ENCODE measurements at places on chromosomes 12 and 14. TPM values are rescaled to one million over a fixed set of nuclear protein-coding genes. Genes with fewer than 3 reads are reported as not detected.
A peak's percentile ranks its signal among the peaks of the same experiment; 100 is the strongest.

- no peak for DNase-seq
Measured at GRCh38 chr14:95850429-95850828, 26.2 kb upstream of the TUNAR start.

- no peak for DNase-seq
Measured at GRCh38 chr14:99630202-99630601, 14.7 kb upstream of the HHIPL1 start.

- DNase-seq: no peak
Measured at GRCh38 chr14:60657456-60658210, 8.4 kb upstream of the SIX1 start.

DNA sequence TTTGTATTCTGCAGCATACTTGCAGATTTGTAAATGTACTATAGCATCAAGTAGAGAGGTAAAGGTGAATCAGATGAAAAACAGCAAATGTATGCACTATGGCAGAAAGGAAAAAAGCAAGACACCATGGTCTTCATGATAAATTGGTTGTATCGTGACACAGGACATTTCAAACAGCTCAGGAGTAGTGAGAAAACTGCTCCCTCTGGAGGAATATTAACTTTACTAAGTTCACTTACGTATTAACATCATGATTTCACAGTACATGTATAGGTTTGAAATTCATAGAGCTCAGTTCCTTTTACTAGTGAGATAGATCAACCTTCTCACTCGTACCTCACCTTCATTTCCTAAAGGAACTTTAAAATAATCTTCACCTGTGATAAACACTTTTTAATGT lies 6.5 kb downstream of the MBIP start:
- DNase-seq: no peak

GRCh38 chr12:718756-719102 lies 33.6 kb upstream of the WNK1 start:
- DNase-seq: no peak

GRCh38 chr14:64249363-64249762 lies 44.8 kb downstream of the ESR2 start:
- DNase-seq: no peak

GRCh38 chr12:12645485-12645884 lies 33.8 kb downstream of the CREBL2 start:
- no peak for DNase-seq

- no peak for DNase-seq
Measured at GRCh38 chr12:56574210-56574609, 52.6 kb downstream of the RBMS2 start.

DNA sequence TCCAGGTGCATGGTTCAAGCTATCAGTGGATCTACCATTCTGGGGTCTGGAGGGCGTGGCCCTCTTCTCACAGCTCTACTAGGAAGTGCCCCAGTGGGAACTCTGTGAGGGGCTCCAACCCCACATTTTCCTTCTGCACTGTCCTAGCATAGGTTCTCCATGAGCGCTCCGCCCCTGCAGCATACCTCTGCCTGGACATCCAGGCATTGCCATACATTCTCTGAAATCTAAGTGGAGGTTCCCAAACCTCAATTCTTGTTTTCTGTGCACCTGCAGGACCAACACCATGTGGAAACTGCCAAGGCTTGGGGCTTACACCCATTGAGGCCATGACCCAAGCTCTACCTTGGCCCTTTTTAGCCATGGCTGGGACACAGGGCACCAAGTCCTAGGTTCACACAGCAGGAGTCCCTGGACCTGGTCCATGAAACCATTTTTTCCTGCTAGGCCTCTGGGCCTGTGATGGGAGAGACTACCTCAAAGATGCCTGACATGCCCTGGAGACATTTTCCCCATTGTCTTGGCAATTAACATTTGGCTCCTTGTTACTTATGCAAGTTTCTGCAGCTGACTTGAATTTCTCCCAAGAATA lies 76.8 kb downstream of the CRADD start:
- no peak for DNase-seq

DNA sequence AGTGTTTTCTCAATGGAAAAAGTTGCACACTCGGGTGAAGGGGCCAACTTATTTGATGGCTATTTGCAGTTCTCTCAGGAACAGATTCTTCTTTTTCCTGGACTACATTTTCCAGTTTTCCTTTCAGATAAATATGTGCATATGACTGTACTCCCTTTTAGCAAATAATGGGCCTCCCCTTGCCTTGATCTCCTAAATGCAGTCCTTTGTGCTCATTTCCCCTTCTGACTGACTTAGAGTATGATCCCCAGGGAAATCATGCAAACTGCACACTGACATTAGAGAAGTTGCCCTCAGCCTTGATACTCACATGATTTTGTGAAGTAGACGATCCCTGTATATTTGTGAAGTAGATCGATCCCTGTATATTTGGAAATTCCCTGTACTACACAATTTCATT lies 492.9 kb upstream of the NOVA1 start:
- no peak for DNase-seq

DNA sequence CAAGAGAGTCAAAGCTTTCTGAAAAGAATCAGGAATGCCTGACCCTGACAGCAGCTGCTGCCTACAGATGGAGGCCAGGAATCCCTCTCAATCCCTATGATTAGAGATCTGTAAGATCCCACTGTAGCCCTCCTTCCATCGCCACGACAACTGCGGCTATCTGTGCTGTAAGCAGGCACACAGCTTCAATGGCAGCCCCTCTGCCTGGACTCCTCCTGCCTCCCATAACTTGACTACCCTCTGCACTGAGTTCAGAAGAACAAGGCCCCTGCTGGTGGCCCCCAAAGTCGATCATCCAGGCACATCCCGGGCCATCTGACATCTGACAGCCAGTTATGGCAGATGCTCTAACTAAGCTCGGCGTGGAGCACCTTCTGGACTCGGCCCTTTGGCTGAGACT lies 2.9 kb downstream of the CLMN start:
- DNase-seq: no peak

GRCh38 chr14:60184146-60184904 lies 19.1 kb upstream of the DHRS7 start:
- peak; percentile 52 for DNase-seq

DNA sequence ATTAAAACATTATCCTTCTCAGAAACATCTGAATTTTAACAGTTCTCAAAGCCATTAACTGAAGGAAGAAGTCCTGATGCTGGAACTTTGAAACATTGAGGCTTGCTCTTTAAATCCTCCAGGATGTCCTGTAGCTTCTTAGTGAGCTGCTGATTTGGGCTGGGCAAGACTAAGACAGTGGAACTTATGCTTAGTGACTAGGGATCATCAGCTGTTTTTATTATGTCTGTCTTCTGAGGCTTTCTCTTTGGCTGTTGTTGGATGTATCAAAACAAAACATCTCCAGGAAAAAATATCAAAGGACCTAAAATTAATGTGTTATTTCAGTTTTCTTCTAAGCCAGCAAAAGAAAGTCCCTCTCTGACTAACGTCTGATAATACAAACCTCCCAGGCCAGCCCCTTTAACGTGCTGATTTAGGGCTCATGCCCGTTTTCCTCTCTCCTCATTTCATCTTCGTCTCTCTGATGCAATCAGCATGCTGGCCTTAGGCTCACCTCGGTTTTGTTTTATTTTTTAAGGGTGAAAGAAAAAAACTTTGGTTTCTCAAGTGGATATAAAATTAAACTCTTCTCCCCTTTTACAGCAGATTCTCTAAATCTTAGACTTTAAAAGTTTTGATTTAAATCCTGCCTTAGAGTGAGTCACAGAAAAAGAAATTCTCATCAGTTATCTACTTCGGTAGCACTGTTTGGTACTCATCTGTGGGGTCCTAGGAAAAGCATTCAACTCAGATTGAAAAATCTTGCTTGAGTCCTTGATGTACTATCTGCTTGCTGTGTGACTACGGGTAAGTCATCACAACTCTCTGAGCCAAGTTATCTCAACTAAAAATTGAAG lies 106.2 kb upstream of the CCDC91 start:
- no peak for DNase-seq

GRCh38 chr14:70658899-70659298 lies 17.2 kb downstream of the TTC9 start:
- no peak for DNase-seq

- DNase-seq: no peak
Measured at GRCh38 chr12:133264173-133264572, 28.5 kb upstream of the ANHX start.

GRCh38 chr12:113134521-113134951 lies 1.0 kb downstream of the RASAL1 start:
- no peak for DNase-seq

DNA sequence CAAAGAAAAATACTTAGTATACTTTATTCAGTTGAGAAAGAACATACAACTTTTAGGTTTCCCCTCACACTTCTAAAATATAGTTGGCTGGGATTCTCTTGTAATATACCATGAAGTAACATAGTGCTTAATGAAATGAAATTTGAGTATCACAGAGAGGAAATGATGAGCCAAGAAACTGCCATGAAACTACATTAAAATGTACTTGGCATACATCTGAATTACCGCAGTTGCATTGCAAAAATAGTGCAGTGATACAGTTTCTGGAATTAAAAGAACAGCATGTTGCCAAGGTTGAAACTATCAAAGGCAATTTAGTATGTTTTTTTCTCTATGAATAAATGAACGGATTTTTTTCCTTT lies 389.2 kb downstream of the TMEM117 start:
- DNase-seq: no peak

- no peak for DNase-seq
Measured at GRCh38 chr12:29081101-29081500, 68.0 kb upstream of the FAR2 start.

- DNase-seq: no peak
Measured at GRCh38 chr14:54349713-54350112, 47.1 kb upstream of the CDKN3 start.

The SYNDIG1L gene
- polyA plus RNA-seq: 0.19 TPM

The MIP gene
- polyA plus RNA-seq: not detected

The DEPDC4 gene
- polyA plus RNA-seq: 4.6 TPM

The UNC79 gene
- 0.90 TPM for polyA plus RNA-seq

The ADGRD1 gene
- 17.6 TPM for polyA plus RNA-seq

The NR1H4 gene
- 15.1 TPM for polyA plus RNA-seq

The ADAMTS20 gene
- polyA plus RNA-seq: 1.00 TPM

The KCTD10 gene
- 48.2 TPM for polyA plus RNA-seq

The HVCN1 gene
- 9.9 TPM for polyA plus RNA-seq

The PTCSC3 gene
- 0.13 TPM for polyA plus RNA-seq

The GARIN6 gene
- not detected for polyA plus RNA-seq
